ENCODE measurements at places on chromosomes 2 and 18. TPM values are rescaled to one million over a fixed set of nuclear protein-coding genes. Genes with fewer than 3 reads are reported as not detected.

Gene FBXO48
- polyA plus RNA-seq = 0.61 TPM

Gene CIB4
- not detected for polyA plus RNA-seq

Gene FBLN7
- 1.3 TPM for polyA plus RNA-seq

Gene LRATD1
- 1.9 TPM for polyA plus RNA-seq

Gene DCDC2C
- not detected for polyA plus RNA-seq

Gene PAX8
- polyA plus RNA-seq = 0.05 TPM

Gene MC4R
- polyA plus RNA-seq = not detected

Gene CIDEA
- 6.0 TPM for polyA plus RNA-seq

Gene NTSR2
- 0.16 TPM for polyA plus RNA-seq

Gene ALS2
- polyA plus RNA-seq = 10.9 TPM

Gene SPEG
- polyA plus RNA-seq = 85.5 TPM

Gene SLC11A1
- 13.8 TPM for polyA plus RNA-seq

Gene IGFBP5
- 162 TPM for polyA plus RNA-seq

Gene UGP2
- polyA plus RNA-seq = 210 TPM

Gene UGT1A1
- not detected for polyA plus RNA-seq

Gene PJVK
- 2.0 TPM for polyA plus RNA-seq

Gene PARD3B
- 3.0 TPM for polyA plus RNA-seq

Gene FOXD4L1
- 0.07 TPM for polyA plus RNA-seq

Gene PSMA8
- polyA plus RNA-seq = 0.05 TPM

Gene TFCP2L1
- polyA plus RNA-seq = 0.38 TPM

Gene C2orf72
- polyA plus RNA-seq = 0.27 TPM

Gene GRHL1
- polyA plus RNA-seq = 0.81 TPM

Gene RBKS
- polyA plus RNA-seq = 3.4 TPM

Gene STEAP3
- 4.8 TPM for polyA plus RNA-seq

Gene STAT1
- polyA plus RNA-seq = 19.4 TPM

Gene ATOH8
- 57.8 TPM for polyA plus RNA-seq
